ENCODE measurements at places on chromosomes 1 and 21. TPM values are rescaled to one million over a fixed set of nuclear protein-coding genes. Genes with fewer than 3 reads are reported as not detected.

The NUDC gene
- total RNA-seq, result 182 TPM

GRCh38 chr1:40185951-40186864 lies 25.0 kb downstream of the RLF start:
- DNase-seq, result peak; percentile 5

The KRTAP19-3 gene
- total RNA-seq, result not detected

- no peak for DNase-seq
These were observed 89.4 kb upstream of the PTBP2 start for GRCh38 chr1:96632045-96632664.

- DNase-seq, result no peak
These were observed 60.1 kb upstream of the USP24 start for GRCh38 chr1:55275151-55275748.

DNA sequence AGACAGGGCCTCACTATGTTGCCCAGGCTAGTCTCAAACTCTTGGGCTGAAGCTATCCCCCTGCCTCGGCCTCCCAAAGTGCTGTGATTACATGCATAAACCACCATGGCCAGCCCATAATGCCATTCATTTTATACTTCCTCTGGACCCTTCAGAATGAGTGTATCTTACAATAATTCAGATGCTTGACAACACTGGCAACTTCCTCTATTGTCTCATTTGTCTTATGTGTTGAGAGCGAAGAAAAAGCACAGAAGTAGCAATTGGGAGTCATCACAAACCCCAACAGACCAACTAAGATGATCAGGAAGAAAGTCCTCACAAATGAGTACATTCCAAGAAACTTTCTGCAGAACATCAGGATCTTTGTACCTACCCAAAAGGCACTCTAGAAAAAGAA lies 191.9 kb downstream of the RERE start:
- DNase-seq, result no peak

GRCh38 chr21:34704119-34704518 lies 35.3 kb downstream of the CLIC6 start:
- no peak for DNase-seq

- no peak for DNase-seq
These were observed 12.5 kb downstream of the TRAF3IP3 start for GRCh38 chr1:209768354-209768774.

DNA sequence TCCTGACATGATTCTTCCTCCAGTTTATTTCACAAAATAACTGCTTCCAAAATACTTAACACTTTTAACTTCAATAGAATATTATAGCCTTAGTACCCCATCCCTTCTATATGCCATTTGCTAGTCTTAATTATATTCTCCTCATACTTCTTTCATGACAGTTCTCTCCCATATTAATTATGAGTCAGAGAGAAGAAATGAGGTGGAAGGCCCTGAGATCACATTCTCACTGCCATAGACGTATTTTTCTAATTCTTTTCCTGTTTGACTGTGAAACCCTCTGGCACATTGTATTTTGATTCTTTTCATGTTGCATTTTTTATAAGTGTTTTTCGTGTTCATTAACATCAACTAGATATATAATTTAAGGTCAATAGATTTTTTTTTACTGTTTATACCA lies 88.4 kb downstream of the GTF2B start:
- DNase-seq, result peak; percentile 61

- DNase-seq, result peak; percentile 61
These were observed 1.4 kb downstream of the PINK1 start for GRCh38 chr1:20634594-20635084.
